ENCODE measurements at places on chromosomes 13 and 19.

- DNase-seq = no peak
Measured at GRCh38 chr13:37795326-37795725, 74.2 kb downstream of the TRPC4 start.

DNA sequence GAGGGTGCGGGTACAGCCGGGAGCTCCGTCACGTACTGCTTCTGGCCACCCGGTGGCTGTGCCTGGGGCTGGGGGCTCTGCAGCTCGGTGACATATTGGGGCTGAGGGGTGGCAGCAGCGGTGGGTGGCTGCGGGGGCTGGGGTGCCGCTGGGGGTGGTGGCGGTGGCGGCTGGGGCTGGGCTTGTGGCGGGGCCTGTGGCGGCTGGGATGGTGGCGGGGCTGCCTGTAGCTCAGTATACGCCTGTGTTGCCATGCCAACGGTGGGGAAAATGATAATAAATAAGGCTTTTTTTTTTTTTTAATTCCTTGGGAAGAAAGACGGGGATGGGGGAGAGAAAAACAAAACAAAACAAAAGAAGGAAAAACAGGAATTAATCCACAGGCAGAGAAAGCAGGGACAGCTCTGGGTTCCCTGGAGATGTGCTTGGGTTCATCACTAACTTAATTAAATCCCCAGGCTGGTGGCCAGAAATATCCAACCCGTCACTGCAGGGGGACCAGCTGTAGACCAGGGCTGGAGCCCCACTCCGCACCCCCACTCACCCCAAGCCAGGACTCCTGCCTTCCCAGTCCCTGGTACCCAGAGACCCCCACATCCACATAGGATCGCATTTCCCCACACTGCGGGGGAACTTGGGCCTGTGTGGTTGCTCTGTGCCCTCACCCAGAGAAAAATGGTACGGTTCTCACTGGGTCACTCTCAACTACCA lies 12.4 kb downstream of the RFX1 start:
- no peak for DNase-seq

- DNase-seq = no peak
Measured at GRCh38 chr13:41411522-41411921, 45.8 kb upstream of the RGCC start.

DNA sequence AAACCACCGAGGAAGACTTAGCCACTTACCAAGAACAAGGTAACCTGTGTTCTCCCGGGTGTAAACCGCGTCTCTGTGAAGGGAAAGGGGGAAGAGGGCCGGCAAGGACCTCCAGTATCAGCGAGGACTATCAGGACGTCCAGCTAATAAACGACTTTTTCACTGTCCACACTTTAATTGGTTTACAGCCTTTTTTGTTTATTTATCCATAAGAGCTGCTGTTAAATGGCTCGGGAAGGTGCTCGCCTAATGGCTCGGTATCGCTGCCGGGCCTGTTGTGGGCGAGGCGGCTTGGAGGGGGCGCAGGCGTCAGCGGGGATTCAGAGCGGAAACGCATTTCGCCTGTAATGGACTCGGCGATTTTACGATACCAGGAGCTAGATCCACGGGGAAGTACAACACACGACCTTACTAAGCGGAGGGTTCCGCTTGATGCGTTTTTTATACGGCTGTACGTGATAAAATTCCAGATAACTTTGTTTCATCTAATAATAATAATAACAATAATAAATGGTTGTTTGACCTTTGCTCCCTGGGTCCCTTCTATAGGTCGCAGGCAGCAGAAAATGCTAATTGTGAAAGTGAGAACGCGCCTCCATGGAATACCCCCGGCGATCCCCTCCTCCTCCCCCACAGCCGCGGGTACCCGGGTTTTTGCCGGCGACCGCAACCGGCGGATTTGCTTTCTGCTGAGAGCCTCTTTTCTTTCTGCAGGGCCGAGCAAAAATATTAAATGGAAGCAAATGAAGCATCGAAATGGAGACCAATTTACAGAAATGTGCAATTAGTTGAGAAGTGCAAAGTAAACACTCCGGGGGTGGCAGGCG lies 2.5 kb upstream of the PDX1 start:
- no peak for DNase-seq

GRCh38 chr13:85693889-85694511 lies 105.2 kb downstream of the SLITRK6 start:
- DNase-seq = no peak

DNA sequence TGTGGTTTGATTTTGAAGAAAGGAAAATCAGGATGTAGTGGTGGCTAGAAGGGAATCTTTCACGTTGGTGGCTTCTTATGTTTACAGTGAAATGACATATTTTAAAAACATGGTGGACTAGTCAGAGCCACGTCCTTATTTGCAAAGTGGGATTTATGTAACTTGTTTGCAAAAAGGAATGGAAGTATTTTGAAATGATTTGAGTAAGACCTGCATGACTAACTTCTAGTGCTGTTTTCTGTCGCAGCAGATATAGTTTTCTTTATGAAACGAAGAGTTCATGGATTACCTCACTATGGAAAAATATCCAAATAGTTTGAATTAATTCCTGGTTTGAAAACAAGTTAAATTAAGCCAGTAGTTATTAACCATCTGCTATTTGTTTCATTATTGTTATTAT lies 476.5 kb downstream of the MYO16 start:
- DNase-seq = no peak

GRCh38 chr19:16125737-16126495 lies 14.2 kb downstream of the RAB8A start:
- DNase-seq = no peak

DNA sequence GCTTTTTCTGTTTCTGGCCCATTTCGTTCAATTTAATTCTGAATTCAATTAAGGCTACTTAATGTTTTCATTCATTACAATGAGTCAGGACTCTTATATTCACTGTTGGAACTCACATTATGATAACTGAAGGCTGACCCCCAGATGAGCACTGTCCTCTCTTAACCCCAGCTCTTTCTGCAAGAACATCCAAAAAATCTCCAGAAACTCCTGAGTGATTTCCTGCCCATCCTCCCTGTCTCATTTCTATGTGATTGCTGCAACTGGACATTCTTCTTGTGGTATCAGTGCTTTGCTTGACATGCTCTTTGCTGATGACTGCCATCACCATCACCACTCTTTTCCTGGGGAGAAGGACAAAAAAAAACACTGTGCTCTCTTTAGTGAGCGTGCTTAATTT lies 240.3 kb downstream of the SPRY2 start:
- DNase-seq = no peak

- no peak for DNase-seq
Measured at GRCh38 chr19:2212861-2213711, 23.0 kb downstream of the PLEKHJ1 start.

GRCh38 chr19:34972163-34972705 lies 8.2 kb upstream of the ZNF792 start:
- no peak for DNase-seq

GRCh38 chr19:7471696-7472615 lies 16.9 kb downstream of the PEX11G start:
- no peak for DNase-seq

GRCh38 chr19:42613666-42614065 lies 18.9 kb upstream of the CEACAM8 start:
- no peak for DNase-seq

- no peak for DNase-seq
Measured at GRCh38 chr13:113726961-113727411, 32.0 kb upstream of the TMEM255B start.

- no peak for DNase-seq
Measured at GRCh38 chr13:103066781-103067345, 646 bp upstream of the SLC10A2 start.

DNA sequence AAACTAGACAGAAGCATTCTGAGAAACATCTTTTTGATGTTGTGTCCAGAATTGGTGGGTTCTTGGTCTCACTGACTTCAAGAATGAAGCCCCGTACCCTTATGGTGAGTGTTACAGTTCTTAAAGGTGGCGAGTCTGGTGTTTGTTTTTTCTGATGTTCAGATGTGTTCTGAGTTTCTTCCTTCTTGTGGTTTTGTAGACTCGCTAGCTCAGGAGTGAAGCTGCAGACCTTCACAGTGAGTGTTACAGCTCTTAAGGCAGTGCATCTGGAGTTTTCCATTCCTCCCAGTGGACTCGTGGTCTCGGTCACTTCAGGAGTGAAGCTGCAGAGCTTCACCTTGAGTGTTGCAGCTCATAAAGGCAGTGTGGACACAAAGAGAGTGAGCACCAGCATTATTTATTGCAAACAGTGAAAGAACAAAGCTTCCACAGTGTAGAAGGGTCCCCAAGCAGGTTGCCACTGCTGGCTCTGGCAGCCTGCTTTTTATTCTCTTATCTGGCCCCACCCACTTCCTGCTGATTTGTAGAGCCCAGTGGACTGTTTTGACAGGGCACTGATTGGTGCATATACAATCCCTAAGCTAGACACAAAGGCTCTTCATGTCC lies 1820.8 kb downstream of the UQCRFS1 start:
- no peak for DNase-seq

GRCh38 chr19:14540741-14541525 lies 11.5 kb downstream of the TECR start:
- no peak for DNase-seq

DNA sequence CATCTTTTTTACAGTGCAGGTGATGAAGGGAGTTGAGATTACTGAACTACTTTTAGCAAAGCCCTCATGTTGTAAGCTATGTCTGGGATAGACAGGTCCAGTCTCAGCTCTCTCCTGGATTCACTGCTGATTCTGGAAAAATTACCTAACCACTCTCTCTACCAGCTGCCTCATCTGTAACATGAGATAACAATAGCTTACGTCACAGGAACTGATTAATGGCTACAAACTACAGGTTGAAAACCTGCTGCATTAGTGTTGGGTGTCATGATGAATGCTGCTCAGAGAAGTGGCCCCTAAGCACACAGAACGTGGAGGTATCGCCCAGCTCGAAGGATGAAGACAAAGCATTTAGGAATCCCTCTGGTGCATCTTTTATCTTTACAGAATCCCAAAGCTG lies 277.8 kb downstream of the ABCC4 start:
- DNase-seq = no peak

- DNase-seq = no peak
Measured at GRCh38 chr13:112730157-112730671, 40.4 kb downstream of the ATP11A start.

GRCh38 chr19:51431124-51431523 lies 13.7 kb upstream of the SIGLEC10 start:
- no peak for DNase-seq

DNA sequence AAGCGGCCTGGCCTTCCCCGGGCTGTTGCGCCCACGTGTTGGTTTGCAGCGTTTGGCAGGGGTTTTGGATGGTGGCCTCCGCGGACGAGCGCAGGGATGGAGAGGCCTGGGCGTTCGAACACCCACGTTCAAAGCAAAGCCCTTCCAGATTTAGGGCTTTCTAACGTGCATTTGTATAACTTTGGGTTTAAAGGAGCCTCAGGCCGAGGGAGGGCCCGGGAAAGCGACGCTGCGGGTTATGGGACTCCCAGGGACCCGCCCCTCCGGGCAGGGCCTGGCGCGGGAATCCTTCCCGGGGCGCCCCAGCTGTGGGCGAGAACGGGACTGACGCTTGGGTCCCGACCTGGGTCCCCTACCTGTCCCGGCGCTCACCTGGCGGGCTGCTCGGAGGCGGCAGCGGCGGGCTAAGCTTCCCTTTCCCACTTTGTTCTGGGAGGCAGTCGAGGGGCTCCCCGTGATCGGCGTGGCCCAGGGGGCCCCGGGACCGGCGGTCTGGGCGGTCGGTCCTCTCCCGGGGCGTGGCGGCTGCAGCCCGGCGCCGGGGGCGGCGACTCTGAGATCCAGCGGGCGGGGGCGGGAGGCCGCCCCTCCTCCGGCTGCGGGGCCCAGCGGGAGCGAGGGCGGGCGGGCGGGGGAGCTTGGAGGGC lies at the start of gene FBXO17:
Gene FBXO17 (minus strand): TSS at position 529 of the 647 bp plus-strand sequence. CDS start 25,423 bp downstream, outside the sequence.
- DNase-seq = no peak

- no peak for DNase-seq
Measured at GRCh38 chr19:53581871-53582279, 43.9 kb downstream of the ZNF331 start.

DNA sequence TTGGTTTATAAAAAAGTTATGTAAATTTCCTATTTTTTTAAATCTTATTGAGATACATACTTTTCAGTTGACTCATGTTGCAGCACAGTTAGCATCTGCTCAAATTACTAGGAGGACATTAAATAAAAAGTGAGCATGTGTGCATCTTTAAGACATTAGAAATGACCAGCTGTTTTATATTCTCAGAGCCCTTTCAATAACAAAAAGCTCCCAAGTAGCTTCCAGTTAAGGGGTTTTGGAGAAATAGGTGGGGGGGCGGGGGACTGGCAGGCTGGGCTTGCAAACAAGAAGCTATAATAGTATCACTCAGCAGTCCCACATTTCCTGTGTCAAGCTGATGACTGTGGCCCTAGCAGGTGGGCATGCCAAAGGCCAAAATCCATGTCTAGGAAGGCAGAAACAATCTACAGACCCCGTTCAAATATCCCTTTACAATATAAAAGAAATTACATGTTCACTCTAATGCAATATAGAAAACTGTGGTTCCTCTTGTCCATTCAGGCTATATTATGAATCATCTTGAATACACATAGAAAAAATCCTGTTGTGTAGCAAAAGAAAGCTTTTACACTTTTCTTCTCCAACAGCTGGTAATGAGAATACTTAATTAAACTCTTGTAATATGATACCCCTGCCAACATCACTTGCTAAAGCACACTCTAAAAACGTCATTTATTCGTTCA lies 1713.2 kb upstream of the SLC10A2 start:
- DNase-seq = no peak

DNA sequence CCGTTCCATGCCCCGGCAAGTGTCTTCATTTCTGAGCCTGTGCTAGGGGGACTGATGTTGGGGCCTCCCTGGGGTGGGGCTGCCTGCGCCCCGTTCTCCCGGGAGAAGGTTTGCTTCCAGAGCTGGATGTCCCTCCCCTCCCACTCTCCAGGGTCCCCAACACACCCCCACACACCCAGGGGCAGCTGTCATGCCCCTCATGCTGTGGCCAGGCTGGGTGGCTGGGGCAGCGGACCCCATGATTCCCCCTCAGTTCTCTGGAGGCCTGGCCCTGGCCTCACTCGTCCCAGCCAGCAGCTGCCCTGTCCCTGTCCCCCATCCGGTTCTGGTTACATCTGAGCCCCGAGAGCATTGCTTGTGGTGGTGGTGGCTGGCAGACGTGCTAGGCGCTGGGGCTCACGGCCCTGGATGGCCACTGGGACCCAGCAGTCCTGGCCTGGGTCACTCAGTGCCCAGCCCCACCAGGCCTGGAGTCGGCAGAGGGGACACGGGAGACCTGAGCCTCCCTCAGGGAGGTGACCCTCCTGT lies 184.8 kb downstream of the KDM4B start:
- no peak for DNase-seq

- DNase-seq = no peak
Measured at GRCh38 chr13:44908266-44908665, 81.0 kb downstream of the NUFIP1 start.

- DNase-seq = no peak
Measured at GRCh38 chr13:113635709-113636108, 22.3 kb downstream of the ATP4B start.

DNA sequence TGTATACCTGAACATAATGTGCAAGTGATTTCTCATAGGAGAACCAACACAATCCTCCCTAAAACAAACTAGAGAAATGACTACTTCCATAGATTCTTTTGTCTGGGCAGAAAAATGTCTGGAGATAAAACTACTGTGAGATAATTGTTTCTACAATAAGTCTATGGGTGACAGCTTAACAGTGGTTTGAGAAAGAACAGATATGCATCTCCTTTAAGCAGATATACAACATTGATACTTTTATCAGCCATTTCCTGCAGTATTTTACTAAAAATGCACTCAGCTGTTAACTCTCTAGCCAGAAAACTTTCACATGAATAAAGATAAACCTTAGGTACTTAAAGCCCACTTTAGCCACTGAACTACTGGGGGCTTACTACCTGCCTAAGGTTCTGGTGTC lies 1132.4 kb downstream of the EFNB2 start:
- DNase-seq = no peak

GRCh38 chr13:82879921-82880320 lies 1002.4 kb downstream of the SLITRK1 start:
- no peak for DNase-seq

GRCh38 chr19:4284176-4284958 lies 5.3 kb downstream of the SHD start:
- no peak for DNase-seq
